ENCODE measurements at places on chromosomes 5 and 9. TPM values are rescaled to one million over a fixed set of nuclear protein-coding genes. Genes with fewer than 3 reads are reported as not detected.

The ZCCHC7 gene
- total RNA-seq, result 18.9 TPM

- no peak for DNase-seq
Measured at GRCh38 chr5:106392766-106393165, 1278.0 kb downstream of the EFNA5 start.

DNA sequence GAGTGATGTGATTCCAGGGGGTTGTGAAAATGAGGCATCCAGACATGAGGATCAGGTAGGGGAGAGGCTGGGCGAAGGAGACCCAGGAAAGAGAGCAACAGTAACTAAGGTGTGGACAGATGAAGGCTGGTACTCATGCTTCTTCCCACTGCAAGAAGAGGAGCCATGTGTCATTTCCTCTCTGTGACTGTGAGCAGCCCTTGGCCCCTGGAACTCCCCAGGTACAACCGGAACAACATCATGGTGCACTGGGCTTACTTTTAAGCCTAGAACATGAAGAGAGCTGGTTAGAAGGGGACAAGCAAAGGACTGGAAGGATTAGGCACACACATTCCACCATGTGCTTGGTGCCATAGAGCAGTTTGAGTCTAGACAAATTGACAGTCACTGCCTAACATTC is 10.9 kb upstream of the IL12B start:
- DNase-seq, result no peak

DNA sequence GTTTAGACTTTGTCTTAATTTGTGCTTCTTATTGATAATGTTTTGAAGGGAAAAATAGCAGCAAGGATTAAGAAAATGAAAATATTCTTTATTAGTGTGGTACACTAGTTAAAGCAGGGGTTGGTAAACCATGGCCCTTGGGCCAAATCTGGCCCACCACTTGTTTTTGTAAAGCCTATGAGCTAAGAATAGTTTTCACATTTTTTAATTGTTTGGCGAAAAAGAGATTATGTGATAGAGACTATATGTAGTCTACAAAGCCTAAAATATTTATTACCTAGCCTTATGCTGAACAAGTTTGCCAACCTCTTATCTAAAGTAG is 57.2 kb downstream of the KCNN2 start:
- DNase-seq, result no peak

GRCh38 chr5:56190497-56190896 is 42.6 kb downstream of the ANKRD55 start:
- DNase-seq, result no peak

- DNase-seq, result no peak
Measured at GRCh38 chr5:150103678-150104549, 17.6 kb upstream of the CSF1R start.

DNA sequence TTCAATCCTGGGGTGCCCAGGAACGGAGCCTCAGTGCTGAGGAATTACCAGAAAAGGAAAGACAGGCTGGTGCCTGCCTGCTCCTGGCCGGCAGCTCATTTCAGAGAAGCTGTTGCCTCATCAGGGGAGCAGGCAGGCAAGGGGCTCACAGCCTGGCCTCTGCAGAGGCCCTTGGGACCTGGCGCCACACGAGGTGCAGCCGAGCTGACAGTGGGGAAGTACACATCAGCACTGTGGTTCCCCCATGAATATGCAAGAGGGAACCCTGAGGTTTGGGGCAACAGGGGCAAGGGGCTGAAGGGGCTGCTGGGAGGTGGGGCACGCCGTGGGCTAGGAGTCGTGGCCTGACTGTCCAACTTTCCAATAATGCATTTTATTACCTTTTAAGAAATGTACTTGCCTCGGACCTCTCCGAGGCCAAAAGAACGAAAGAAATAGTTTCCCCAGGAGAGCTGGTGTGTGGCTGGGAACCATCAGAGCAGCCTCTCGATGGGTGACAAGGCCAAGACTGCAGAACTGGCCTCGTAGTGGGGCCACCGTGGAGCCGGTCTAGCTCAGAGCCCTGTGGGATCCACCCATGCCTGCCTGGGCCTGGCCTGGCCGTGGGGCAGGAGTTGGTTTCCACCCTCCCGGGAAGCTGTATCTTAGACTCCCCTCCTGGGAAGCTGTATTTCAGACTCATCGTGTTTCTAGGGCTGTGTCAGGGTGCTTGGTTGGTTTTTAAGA is 198.6 kb downstream of the PAX5 start:
- no peak for DNase-seq

Data from NCI-H460 (cell line).